ENCODE measurements at places on chromosomes 16 and 17. TPM values are rescaled to one million over a fixed set of nuclear protein-coding genes. Genes with fewer than 3 reads are reported as not detected.
A peak's percentile ranks its signal among the peaks of the same experiment; 100 is the strongest.

The SLC4A1 gene
- total RNA-seq: not detected

GRCh38 chr16:4323845-4324488 lies 8.1 kb downstream of the GLIS2 start:
- peak; percentile 66 for DNase-seq

The ADAD2 gene
- total RNA-seq: not detected

DNA sequence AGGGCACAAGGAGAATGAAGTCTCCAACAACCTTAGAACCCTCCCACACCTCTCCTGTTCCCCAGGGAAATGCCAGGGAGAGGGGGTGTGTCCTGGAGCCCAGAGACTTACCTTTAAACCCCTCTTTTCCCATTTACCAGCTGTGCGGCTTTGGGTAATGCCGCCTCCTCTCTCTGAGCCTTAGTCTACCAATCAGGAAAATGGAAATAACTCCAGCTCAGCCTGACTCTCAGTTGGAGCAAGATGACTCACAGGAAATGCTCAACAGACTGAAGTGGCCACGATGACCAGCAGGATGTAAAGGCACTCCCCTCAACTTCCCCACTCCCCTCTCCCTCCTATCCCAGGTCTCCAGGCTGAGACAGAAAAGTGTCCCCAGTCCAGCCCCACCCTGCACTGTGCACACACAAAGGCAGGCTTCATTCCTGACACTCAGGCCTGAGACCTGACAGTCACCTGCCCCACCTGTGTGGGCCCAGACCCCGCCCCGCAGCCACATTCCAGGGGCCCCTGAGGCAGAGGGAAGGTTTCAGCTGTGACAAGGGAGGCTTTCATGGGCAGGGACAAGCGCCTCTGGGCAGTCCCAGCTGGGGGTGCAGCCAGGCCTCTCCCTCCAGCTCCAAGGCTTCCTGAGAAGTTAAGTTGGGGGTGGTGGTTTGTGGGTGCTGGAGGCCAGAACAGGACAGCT lies 3.0 kb upstream of the KRT15 start:
- peak; percentile 100 for DNase-seq

The KRTAP2-3 gene
- total RNA-seq: 18.2 TPM

GRCh38 chr16:1610899-1611632 lies 806 bp downstream of the IFT140 start:
- no peak for DNase-seq

The KRTAP9-6 gene
- not detected for total RNA-seq

DNA sequence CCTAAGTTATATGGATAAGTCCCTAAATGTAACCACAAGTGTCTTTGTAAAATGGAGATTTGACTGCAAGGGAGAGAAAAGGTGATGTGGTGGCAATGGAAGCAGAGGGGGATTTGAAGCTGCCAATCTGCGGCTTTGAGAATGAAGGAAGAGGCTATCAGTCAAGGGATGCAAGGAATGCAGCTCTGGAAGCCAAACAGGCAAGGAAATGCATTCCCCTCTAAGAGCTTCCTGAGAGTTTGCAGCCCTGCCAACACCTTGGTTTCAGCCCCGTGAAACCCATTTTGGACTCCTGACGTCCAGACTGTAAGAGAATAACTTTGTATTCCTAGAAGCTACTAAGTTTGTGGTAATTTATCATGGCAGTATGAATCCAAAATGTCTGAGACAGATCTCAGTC lies 167.3 kb upstream of the MPHOSPH6 start:
- no peak for DNase-seq

DNA sequence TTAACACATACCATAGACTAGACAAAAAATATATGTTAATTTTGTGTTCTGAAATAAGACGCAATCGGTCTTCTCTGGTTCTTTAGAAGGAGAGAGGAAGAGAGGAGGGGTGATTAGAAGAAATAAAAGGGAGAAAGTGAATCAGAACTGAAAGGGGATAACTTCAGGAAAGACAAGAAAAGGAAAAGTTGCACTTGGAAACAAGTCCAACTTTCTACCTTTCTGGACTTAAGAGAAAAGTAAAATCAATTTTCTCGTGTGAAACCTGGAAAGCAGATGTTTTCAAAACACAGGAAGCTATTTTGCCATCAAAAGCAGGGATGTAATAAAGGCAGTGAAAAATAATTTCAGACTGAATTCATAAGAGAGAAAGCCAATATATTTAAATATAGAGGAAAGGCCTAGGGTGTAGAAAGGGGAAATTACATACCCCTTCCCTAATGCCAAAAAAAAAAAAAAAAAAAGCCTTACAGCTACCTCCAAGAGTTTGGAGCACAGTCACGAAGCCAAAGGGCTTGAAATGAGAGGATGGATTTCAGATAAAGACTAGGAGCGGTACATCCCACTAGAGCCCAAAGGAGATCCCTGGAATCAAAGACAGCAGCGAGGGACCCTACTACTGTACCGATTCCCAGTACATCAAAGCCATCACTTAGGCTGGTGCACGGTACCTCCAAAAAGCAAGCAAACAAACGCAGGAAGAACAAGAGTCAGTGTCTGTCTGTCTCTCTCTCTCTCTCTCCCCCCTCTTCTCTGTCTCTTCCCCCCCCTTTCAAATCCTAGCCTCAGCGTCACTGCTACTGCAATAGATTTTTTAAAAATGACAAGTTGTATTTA lies 12.1 kb upstream of the ZFHX3 start:
- DNase-seq: no peak

- DNase-seq: peak; percentile 80
Observed at GRCh38 chr17:41678907-41679739, 9.6 kb upstream of the EIF1 start.

GRCh38 chr17:13940858-13941665 lies 128.2 kb upstream of the COX10 start:
- no peak for DNase-seq

GRCh38 chr17:5541610-5542202 lies 42.6 kb downstream of the NLRP1 start:
- no peak for DNase-seq

- no peak for DNase-seq
Observed at GRCh38 chr17:49210158-49211029, at the start of the genes ABI3 and GNGT2. ABI3 (plus strand) TSS chr17:49210707; CDS start chr17:49210725, 18 bp downstream. GNGT2 (minus strand) TSS chr17:49210574; CDS start chr17:49207422, 3,152 bp downstream.

DNA sequence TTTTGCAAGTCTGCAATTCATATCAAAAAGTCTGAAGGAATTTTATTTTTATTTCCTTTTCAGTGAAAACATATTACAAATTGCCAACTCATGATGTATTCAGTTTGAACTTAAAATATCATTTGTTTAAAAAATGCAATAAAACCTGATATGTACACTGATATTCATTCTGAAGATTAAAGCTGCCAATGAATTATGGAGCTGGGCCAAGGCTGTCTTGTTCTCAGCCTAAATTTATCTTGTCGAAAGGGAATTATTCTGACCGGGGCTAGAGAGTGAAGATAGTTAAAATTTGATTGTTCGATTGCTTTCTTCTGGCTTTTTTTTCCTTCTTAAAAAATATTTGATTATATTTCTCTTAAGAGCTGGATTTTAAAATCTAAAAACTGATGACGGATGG lies 54.0 kb upstream of the RBFOX1 start:
- no peak for DNase-seq

DNA sequence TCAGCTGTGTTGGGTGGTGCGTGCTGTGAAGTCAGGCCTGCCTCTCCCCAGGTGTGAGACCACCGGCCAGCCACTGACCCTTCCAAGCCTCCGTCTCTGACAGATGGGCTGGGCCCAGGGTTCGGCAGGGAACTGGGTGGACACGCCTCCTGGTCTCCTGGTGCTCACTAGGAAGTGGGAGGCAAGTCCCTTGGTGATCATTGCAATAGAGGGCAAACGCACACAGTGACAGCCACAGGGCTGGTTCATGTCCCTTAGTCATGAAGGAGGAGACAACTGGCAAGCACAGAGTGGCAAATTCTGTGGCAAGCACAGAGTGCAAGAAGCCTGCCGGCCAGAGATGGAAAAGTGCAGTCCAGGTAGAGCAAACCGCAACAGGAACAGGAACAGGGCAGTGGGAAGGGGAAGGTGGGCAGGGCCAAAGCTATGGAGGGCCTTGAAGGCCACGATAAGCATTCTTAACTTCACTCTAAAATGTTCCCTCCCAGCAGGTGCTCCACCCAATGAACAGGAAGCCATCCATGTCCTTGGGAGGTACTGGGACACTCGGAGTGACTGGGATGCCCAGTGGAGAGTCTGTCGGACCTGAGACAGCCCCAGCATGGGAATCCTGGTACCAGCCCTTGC lies 21.9 kb downstream of the USP7 start:
- no peak for DNase-seq

GRCh38 chr17:51560398-51560797 lies 300.1 kb downstream of the UTP18 start:
- no peak for DNase-seq

- no peak for DNase-seq
Observed at GRCh38 chr17:1750628-1751027, 8.0 kb downstream of the SERPINF2 start.

- DNase-seq: no peak
Observed at GRCh38 chr17:75819116-75819515, 25.1 kb downstream of the UNC13D start.

DNA sequence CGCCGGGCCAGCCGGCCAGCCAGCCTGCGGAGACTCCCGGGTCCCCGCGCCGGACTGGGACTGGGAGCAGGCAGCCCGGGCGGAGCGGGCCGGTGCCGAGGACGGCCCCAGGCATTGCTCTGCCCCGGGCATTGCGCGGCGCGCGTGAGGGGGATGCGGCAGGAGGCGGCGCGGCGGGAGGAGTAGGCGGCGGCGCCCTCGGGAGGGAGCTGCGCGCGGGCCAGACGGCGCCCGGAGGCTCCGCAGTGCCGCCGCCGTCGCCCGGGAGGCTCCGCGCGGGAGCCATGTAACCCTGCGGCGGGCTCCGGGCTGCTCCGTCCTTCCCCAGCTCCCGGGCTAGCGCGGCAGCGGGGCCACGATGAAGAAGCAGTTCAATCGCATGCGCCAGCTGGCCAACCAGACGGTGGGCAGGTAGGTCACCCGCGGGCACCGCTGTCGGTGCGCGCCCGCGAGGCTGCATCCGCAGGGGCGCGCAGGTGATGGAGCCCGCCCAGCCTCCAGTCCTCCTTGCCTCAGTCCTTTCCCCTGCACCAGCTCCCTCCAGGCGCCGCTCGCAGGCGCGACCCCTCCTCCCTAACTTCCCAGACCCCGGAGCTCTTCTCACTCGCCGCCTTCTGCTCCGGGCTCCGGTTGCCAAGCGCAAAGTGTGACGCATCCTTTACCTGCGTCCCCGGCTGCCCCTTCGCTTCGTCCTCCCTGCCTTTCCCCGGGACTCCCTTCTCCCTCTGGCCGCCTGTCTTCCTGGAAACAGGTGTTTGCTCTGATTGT lies at the start of gene ARHGAP44:
Gene ARHGAP44, plus strand, starts transcription at position 18 of the 768 bp plus-strand sequence. Its CDS starts 341 bp downstream, at position 359.
- DNase-seq: peak; percentile 72

GRCh38 chr17:80260791-80261158 lies at the start of gene RNF213:
RNF213 (plus strand) TSS chr17:80260852; CDS start chr17:80263682, 2,830 bp downstream.
- DNase-seq: peak; percentile 59

The MT1G gene
- not detected for total RNA-seq

The AHSP gene
- total RNA-seq: not detected

DNA sequence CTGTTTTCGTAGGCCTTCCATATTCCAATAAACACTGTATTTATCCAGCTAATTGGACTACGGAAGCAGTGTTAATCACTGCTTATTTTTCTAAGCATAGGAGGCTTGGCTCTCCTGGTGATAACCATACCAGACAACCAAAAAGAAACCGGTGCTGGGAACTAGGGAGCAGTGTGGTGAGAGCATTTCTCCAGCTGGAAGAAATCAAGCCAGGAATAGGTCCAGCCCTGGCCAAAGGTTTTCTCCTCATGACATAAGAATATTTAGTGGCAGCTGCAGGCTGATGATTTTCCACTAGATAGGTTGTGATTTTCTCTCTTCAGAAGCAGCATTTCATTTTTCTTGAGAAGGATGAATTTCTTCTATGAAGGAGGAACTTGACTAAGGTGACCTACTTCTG lies 141.5 kb downstream of the TRIM37 start:
- no peak for DNase-seq

DNA sequence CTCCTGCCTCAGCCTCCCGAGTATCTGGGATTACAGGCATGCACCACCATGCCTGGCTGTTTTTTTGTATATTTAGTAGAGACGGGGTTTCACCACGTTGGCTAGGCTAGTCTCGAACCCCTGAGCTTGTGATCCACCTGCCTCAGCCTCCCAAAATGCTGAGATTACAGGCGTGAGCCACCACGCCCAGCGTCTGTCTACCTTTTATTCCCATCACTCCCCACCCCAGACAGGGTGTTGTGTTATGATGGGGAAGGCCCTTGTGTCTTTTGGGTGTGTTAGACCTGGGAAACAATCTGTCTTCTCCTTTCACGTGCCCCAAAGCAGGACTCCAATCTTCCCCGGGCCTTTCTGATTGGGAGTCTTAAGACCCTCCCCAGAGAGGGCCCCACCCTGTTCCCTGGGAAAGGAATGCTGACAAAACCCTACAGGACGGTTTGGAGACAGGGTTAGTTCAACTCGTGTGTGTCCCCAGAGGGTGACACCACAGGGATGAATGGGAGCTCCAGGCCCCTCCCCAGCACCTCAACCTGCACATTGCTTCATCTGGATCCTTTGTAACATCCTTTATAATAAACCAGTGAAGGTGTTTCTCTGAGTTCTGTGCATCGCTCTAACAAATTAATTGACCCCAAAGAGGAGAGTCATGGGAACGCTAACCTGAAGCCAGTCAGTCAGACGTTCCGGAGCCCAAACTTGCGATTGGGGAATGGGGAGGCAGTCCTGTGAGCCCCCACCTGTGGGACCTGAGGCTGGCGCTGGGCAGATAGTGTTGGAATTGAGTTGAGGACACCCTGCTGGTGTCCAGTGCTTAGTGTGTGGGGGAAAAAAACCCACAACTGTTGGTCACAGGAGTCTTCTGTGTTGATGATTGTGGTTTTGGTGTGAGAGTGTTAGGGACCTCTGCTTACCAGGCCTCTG lies 3.2 kb upstream of the ELOB start:
- no peak for DNase-seq

- no peak for DNase-seq
Observed at GRCh38 chr17:27356091-27356705, 62.3 kb downstream of the WSB1 start.

The EPX gene
- total RNA-seq: not detected

DNA sequence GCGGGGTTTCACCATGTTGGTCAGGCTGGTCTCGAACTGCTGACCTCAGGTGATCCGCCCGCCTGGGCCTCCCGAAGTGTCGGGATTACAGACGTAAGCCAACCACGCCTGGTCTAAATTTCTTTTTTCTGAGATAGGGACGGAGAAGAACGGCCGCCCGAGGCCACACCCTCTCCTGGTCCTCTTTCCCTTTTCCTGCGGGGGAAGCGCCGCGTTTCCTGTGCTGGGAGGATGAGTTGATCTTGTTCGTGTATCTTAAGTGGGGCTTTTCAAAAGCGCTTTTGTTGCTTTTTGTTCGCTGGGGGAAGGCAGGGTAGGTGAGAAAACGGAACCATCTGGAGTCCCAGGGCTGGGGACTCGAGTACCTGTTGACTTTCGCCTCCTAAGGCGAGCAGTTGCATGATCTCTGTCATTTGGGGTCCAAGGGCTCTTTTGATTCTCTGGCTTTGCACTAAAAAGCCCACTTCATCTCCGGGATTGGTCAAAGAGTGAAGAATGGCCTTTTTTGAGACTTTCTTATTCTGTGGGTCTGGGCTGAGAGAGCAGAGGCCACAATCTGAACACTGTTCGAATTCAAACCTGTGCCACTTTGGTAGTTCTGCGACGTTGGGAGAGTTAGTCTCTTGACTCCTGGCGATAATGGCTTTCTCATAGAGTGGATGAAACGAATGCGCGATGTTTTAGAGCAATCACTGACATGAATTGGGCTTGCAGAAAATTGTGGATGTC lies 1.3 kb downstream of the FUS start:
- peak; percentile 29 for DNase-seq

All from Calu3 (cell line).